Activated effector memory CD4-positive, alpha-beta T cell treated with Interleukin-2 at 50 U/mL for 16 hours (primary cell): ENCODE measurements at places on chromosomes 3 and 15.

GRCh38 chr3:85939074-85939482, 980.3 kb downstream of the CADM2 start:
- DNase-seq: no peak

- DNase-seq: no peak
Measured at GRCh38 chr15:63013052-63013808, 29.3 kb upstream of the TPM1 start.

DNA sequence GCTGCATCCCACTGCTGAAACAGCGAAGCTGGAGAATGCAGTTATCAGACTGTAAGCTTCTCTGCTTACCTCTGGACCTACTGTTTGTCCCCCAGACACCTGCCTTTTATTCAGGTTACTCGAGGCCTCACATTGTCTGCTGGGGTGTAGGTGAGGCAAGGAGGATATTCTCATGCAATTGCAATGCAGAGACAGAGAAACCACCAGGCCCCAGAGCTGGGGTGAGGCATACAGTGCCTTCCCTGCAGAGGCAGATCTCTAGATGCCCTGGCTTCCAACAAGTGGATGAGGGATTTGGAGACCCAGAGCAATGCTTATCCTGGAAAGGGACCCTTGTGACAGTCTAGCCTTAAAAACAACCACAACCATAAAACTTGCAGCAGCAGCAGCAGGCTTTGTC, 263.4 kb upstream of the ST8SIA2 start:
- no peak for DNase-seq

- DNase-seq: no peak
Measured at GRCh38 chr3:70392227-70392626, 79.8 kb upstream of the MDFIC2 start.

GRCh38 chr15:46646490-46646889, 1011.7 kb downstream of the SQOR start:
- DNase-seq: no peak

DNA sequence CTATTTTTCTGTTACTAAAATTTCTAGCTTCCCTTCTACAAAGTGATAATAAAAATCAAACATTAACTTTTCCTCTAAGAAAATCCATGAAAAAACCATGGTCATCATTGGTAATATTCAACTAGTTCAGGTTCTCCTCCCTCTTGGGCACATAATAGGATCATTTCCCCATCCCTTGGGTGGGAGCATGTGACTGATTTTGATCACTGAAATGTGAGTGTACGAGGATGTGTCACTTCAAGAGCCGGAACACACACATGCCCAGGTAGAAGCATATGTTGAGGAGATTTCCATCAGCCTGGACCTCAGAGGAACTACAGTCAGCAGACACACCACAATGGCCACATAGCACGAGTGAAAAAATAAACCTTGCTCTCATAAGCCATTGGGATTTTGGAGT, 36.1 kb downstream of the AP3S2 start:
- DNase-seq: no peak

DNA sequence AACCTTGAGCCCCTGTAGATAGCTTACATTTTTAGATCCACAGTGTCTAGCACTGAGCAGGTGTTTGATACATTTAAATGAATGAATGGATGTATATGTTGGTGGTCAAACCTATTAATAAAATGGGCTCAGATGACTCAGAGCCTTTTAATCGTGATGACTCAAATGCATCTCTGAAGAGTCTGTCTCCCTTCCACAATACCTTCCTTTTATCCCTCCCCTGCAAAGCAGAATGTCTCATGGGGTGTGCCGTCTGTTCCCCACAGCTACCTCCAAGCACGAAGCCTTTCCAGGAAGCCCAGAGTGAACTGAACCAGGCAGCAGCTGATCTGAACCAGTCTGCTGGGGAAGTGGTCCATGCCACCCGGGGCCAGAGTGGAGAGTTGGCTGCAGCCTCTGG, 303.5 kb upstream of the TPM1 start:
- no peak for DNase-seq

DNA sequence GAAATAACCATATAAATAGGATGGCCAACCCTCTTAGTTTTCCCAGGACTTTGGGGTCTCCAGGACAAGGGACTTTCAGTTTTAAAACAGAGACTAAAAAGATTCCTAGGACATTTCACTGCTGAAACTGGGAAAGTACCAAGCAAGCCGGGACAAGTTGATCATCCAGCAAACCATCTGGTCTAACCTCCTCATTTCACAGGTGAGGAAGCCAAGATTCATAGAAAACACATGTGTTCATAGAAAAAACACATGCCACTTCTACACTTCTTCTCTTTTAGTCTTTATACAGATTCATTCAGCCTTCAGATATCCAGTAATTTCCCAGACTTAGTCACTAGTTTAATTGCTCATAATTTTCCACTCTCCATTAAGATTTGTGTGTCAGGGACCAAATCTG, 165.6 kb upstream of the CCDC54 start:
- DNase-seq: no peak

DNA sequence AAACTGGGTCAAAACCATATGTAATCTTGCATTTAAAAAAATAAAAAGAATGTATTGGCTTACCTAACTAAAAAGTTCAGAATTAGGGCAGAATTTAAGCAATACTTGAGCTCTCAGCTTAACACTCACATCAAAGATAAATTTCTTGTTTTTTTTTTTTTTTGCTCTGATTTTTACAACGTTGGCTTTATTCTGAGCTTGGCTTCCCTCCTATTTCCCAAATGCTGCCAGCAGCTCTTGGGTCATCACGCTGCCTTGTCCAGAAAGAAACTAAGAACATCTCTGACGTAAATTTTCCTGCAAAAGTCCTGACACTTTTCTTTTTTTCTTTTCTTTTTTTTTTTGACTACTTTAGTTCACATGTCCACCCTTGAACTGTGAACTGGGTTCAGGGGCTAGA, 150.6 kb upstream of the TGFBR2 start:
- no peak for DNase-seq

DNA sequence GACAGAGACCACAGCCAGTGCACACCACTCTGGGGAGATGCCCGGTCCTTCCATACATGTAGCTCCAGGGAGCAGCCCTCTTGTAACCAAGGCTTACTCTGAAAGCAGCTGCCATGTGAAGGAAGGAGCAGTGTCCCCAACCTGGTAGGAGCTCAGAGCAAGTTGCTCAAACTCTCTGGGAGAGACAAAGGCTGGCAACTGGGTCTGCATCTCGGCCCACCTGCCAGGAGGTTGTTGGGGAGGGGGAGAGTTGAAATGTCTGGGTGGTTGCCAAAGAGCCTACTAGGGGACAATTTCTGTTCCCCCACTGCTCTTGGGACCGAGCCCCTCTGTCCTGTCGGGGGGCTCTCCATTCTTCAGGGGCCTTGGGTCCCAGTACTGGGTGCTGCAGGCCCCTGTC, 309.9 kb downstream of the TLE3 start:
- DNase-seq: no peak

DNA sequence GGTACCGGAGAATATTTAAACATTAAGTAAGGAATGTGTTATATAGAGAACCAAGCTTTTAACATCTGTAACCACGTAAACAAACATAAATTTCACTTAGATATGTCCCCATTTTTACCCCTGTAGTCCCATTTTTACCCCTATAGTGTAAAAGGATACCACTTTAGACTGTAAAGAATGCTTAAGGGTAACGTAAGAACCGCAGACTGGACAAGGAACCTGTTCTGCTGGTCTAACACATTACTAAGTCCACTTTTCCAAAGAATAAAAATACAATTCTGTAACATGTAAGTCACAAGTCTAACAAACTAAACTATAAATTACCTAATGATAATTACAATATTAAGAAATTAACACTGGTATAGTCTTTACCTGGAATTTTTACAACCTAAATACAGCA, 2.9 kb downstream of the SLC12A6 start:
- no peak for DNase-seq

GRCh38 chr15:80560601-80561400, 134.3 kb upstream of the ABHD17C start:
- DNase-seq: no peak

- DNase-seq: no peak
Measured at GRCh38 chr15:36067483-36068274, 511.7 kb upstream of the CDIN1 start.

DNA sequence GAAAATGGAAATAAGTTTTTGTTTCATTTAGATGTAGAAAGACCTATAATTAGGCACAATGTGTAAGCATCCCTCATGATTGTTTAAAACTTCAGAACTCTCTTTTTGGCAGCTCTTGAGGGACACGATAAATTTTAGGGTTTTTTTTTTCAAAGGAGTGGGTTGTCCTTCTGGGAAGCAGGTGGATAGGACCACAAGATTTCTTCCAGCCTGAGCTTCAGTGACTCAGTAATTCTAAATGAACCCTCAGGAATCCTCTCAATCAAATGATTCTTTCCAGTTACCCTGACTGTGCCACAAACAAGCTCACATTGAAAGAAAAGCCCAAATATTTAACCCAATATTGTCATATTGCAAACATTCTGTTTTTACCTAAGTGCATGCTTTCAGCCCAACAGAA, 45.1 kb downstream of the COL8A1 start:
- DNase-seq: no peak

GRCh38 chr15:80694611-80695098, 455 bp upstream of the ABHD17C start:
- peak; percentile 7 for DNase-seq

- DNase-seq: no peak
Measured at GRCh38 chr3:174387736-174388135, 471.4 kb upstream of the NAALADL2 start.

- DNase-seq: no peak
Measured at GRCh38 chr15:60118626-60119025, 114.5 kb downstream of the FOXB1 start.

DNA sequence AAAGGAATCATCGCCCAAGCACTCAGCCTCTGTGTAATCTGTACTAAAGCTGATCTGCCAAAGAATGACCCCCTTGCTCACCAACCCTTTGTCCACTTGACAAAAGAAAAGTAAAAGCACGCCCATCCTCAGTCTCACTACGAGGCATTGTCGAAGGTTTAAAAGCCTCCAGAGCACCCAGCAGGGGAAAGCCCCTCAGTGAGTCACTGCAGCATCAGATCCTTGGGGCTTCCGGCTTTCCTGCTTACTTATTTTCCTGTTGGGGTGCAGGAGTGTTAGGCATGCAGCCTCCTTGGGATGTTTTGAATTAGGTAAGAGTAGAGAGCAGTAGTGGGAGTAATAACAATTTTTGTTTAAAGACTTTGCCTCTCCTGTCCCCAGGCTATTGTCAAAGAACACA, 216.1 kb downstream of the MTHFS start:
- no peak for DNase-seq

DNA sequence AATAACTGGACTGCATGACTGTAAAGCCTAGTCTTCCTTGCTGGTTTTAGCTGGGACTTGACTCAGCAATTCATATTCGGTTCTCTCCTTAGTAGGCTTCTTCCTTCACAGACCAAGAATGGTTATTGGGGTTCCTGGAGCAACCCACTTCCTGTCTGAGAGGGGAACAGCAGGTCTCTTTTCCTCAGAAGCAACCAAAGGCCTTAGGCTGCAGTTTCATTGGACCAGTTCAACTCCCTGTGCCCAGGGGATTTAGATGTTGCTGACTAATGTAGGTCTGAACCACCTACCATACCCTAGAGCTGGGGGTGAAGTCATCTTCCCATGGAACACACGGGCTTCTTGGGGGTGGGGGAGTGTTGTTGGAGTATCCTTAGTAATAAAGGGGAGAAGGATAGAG, 84.0 kb upstream of the SKOR1 start:
- no peak for DNase-seq

GRCh38 chr3:57658536-57658935, 34.3 kb downstream of the DENND6A start:
- DNase-seq: no peak
